ENCODE measurements at places on chromosomes 5 and 9.

DNA sequence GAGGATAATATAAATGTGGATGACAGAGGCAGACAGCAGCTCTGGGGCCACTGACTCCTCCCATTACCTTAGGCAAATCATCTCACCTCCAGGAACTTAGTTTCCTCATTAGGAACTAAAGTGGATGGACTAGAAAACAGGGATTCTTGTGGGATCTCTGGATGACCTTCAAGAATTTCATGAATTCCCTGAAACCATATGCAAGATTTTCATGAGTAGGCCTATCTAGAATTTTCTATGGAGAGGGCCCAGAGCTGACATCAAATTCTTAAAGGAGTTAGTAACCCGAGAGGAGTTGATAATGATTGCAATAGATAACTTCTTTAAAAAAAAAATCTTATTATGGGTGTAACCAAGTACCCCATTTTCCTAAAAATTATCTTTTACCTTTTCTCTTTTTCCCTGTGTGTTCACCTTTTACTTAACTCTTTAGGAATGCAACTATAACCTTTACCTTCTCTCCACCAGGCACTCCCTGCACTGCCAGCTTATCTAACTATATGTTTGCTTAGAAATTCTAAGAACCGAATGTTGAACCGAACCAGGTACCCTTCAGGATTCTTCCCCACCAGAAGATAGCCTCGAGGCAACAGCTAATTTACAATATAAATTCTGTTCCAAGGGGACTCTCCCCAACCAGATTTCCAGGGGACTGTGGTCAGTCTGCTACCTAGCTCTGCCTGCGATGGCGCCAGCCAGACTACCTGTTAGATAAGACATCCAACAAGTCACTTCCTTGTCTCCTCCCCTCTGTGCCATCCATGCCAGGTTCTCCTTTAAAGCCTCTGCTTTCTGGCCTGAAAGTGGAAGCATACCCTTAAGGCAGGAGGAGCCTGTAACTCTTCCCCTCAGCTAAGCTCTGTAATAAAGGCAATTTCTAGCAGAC is 86.0 kb downstream of the GCNT4 start:
- no peak for DNase-seq

DNA sequence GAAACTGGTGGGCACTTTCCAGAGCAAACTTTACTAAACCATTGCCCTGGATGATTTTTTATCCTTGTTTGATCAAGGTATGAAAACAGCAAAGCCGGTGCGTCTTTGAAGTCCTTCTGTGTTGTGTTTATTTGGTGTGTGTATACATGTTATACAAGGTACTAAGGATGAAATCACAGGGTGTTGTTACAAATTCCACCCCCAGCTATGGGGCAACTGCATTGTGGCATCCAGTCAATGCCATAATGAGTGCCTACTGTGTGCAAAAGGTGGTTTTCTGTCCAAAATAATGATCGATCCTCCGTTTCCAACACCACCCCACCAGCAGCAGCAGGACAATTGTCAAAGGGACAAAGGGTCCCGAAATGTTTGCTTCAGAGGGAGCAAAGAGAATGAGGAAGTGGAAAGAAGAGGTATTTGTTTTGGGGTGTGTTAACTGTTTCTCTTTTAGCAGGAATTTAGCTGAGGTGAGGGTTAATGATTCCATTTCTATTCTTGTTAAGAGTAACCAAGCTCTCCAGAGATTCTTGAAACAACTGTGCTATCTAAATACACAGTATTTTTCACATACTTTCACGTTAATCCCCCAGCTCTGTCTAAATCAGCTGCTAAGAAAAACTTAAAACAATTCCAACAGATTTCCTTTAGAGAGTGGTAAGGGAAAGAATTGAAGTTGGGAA is 568.7 kb upstream of the KLF4 start:
- DNase-seq: no peak

GRCh38 chr5:143401227-143402016 is 2.1 kb downstream of the NR3C1 start:
- no peak for DNase-seq

GRCh38 chr9:78904686-78905085 is 607.8 kb downstream of the PSAT1 start:
- DNase-seq: no peak

GRCh38 chr5:1500411-1501091 is 23.2 kb downstream of the LPCAT1 start:
- no peak for DNase-seq

- peak; percentile 19 for DNase-seq
Measured at GRCh38 chr9:91420501-91421127, 3.0 kb downstream of the NFIL3 start.

GRCh38 chr5:52915176-52915875 is 73.8 kb upstream of the ITGA2 start:
- peak; percentile 74 for DNase-seq

DNA sequence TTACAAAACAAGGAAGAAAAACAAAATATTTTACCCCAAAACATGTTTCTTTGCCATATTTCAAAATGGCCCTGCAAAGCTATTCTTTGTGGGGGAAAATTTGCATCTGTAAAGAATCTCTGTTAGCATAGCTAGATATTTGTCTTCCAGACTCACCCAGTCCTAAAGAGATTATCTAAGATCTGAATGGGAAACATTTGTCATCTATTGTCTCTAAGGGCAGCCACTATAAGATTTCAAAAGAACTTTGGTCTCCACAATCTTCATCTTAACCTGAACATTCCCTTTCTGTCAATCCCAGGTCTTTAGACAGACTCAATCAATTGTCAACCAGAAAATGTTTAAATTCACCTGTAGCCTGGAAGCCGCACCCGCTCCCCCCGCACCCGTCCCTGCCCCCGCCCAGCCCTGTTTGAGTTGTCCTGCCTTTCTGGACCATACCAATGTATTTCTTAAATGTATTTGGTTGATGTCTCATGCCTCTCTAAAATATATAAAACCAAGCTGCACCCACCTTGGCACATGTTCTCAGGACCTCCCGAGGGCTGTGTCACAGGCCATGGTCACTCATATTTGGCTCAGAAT is 330.6 kb downstream of the RAB3C start:
- no peak for DNase-seq

- DNase-seq: no peak
Measured at GRCh38 chr9:97425336-97425972, 13.6 kb downstream of the TDRD7 start.

- no peak for DNase-seq
Measured at GRCh38 chr5:115775999-115776398, 40.5 kb downstream of the CDO1 start.

DNA sequence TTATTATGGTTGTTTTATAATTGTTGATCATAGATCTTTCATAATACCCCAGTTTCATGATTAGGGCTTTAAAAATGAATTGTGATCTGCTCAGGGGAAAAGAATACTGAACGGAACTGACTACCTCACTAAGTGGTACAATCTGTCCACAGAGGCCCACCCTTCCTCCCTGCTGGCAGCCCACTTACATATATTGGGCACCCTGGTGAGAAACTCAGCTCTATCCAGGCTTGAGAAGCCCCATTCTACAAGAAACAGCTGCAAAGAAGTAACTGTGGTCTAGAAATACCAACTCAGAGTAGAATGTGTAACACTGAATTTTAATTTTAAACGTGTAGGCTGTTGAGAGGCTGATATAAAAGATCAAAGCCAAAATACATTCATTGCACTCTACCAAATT is 46.9 kb downstream of the TSSK1B start:
- DNase-seq: no peak

GRCh38 chr9:78613006-78613405 is 316.1 kb downstream of the PSAT1 start:
- no peak for DNase-seq

- DNase-seq: no peak
Measured at GRCh38 chr5:113172231-113172826, 195.7 kb downstream of the DCP2 start.

DNA sequence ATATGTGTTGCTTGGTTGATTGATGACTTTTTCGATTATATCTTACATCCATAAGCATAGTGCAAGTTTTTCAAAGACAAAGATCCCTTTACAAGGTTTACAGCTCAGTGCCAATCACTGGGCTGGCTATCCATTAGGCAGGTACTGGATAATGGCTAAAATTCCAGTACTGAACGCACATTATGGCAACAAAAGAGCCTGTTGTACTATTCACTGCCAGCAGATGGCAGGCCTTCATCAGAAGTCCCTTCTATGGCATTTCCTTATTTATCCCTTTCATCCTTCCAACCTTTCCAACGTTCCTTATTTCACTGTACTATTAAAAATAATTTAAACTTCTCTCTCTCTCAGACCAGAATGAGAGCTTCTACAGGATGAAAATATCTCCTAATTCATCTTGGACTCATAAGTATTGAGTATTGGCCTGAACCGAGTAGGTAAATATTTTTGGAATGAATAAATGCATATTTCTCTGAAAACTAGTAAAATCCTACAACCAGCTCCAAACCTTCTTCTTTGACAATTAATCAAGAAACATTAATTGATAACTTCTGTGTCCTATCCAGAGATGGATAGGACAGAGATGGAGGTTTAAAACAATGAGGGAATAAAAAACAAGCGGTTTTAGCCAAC is 6.7 kb upstream of the WNT8A start:
- DNase-seq: peak; percentile 60

DNA sequence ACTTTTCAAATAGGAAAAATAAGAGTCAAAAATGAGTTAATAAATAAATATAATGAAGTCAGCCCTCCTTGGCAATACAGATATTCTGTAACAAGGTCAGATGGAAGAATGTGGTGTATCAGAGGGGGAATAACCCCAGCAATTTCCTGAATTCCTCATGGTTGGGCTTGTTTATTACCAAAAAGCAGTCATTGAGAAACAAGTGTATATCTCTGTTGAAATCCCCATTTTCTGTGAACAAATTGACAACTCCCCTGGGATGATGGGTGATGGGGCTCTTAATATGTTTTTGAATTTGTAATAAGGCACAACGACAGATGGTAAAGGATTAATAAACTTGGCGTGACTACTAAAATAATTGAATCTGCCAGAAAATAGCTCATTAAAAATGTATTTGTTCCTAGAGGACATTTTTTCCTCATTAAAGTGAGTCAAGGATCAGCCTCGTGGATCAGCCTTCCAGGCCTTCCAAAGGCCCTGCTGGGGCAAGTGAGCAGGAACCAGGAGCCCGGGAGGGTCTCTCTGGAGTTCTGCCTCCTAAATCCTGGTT is 34.2 kb downstream of the THBS4 start:
- DNase-seq: no peak

- no peak for DNase-seq
Measured at GRCh38 chr5:150765799-150766169, 7.0 kb upstream of the DCTN4 start.

DNA sequence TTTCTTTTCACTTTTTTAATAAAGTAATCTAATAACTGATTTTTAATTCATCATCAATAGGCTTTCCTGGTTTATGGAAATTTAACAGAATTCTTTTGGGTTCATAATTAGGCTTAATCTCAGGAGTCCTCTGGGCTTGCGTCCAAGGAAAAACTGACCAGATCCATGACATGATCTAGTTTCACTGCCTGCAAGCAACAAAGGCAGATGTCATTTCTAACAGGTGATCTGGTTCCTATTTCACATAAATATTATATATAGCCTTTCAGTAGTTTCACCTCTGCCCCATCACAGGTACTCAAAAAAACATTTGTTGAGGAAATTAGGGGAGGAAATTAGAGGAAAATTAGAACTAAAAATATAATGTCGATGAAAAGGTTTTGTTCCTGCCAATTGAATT is 126.4 kb downstream of the FBXL17 start:
- DNase-seq: no peak

DNA sequence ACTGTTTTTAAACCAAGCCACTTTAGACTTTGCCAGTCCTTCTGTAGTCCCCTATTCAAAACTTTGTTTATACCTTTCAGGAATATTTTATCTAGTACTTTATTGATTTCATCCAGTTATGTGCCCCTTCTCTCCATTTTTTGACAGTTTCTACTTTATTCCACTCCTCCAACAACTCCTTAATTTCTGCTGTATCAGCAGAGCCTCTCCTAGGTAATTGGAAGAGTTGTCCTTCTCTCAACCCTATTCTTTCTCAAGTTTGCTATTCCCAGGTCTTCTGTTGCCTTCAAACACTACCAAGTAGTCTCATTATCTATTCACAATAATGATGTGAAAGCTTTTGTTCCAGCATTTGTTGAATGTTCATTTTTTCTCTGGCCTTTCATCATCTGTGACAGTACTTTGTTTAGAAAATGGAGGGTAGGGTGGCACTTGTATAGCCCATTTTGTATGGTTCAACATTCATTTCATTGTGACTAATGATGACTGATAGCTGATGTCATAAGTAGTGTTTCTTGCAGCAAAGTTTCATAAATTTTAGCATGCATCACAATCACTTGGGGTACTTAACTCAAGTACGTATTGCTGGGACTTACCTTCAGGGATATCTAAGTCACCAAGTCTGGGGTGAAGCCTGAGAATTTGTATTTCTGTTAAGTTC is 204.4 kb upstream of the DMRT1 start:
- no peak for DNase-seq

DNA sequence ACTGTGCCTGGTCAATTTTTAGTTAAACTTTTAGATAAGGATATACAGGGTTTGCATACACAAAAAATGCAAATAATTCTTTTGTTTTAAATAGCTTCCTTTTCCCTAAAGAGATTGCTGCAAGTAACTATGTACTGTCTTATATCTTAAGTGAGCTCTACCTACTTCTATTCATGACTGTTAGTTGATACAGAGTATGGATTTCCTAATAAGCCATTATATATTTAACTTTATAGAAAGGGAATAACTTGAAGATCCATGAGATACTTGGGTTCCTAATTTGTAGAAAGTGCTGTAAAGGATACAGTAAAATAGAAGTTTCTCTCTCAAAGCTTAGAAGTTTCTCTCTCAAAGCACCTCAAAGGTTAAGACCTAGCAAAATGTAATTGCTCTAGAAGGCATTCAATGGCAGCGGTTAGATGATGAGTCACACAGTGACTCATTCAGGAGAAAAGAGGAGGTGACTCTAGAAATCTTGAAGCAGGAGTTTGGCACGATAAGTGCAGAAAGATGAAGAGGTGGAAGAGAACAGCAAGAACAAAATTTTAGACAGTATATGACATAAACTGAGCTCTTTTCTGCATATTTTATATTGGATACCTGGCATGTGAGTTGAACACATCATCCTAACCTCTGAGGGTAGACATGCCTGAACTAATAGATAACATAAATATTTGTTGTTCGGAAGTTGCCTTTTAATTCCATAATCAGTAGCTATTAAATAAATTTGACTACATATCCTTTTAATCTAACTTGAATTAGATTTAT is 5.5 kb upstream of the DNAJC21 start:
- DNase-seq: peak; percentile 54

DNA sequence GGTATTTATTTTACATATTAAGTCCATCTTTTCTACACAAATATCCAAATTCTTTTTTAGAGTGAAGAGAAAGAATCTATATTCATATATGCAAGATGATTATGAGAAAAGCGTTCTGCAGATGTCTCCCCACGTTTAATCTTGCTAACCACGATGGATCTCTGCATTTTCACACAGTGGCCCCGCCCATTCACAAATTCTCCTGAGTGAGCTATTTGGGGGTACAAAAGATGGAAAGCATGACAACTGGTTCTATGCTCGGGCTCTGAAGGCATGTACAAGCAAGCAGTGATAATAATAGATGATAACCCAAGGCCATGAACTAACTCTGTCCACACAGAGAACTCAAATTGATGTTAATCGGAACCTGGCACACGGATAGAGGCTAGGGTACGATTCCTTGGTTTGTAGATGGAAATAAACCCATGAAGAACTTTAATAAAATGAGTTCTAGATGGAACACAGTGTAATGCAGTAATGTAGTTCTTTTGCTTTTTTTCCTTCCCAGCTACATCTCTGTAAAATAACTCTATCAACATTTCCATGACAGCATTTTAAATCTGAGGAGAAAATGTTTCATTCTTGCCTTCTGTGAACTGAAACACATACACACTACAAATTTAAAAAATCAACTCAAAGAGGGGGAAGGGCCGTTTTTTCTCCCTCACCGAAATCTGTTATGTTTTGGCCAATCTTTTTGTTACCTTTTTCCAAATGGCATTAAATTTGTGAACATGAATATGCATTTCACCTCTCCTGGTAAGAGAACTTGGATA is 851.7 kb upstream of the DMAC1 start:
- DNase-seq: no peak
